Natural killer cell treated with Interleukin-12 subunit alpha and Interleukin-12 subunit beta and Interleukin-15 and Interleukin-18, amount 100 ng/mL, for 72 hours (primary cell): ENCODE measurements at places on chromosomes 1 and 21. TPM values are rescaled to one million over a fixed set of nuclear protein-coding genes. Genes with fewer than 3 reads are reported as not detected.

DNA sequence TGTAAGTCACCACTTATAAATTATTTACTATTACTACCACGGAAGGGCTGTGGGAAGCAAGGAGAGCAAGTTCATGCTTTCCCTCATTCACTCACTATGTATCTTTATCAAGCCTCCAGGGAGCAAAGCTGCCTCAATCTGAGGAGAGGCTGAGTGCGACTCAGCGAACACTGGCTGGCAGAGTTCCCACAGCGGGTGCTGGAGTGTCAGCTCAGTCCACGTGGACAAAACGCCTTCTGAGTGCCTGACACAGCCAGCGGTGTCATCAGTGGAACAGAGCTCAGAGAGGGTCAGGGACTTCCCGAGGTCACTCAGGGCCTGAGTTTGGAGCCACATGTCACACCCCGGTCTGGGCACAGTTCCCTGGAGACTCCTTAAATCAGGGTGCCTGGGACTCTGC, 16.9 kb downstream of the MATN1 start:
- peaks cover 12% of the 10 kb centered on the region for H3K27me3 ChIP-seq
- no peak overlapping the region for H3K4me3 ChIP-seq
- no peak for DNase-seq
- no peaks in the 10 kb centered on the region for H3K36me3 ChIP-seq
- no peak overlapping the region for H3K27ac ChIP-seq

Gene OR2T11
- not detected for total RNA-seq

Gene OR2T35
- not detected for total RNA-seq

DNA sequence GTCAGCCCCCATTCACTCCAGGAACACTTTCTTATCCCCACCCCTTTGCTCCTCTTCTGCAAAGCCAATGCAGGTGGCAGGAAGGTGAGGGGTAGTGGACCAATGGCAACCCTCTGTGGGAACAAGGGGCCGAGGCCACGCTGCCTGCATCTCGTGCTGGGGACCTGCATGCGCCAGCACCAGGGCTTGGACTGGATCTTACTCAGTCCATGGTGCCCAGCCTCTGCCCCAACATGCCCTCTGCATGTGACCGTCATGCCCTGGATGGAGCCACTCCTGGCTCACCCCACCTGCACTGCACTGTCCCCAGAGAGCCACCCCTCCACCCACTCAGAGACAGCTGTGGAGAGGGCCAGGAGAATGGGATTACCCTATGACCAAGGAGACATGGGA, 22.2 kb downstream of the CITED4 start:
- peaks cover 7% of the 10 kb centered on the region for H3K4me1 ChIP-seq
- no peak overlapping the region for H3K4me3 ChIP-seq
- H3K27ac ChIP-seq, result no peak overlapping the region
- no peaks in the 10 kb centered on the region for H3K27me3 ChIP-seq
- no peak for DNase-seq

Gene CELSR2
- total RNA-seq, result 2.6 TPM

GRCh38 chr1:62725255-62725654, 37.1 kb upstream of the DOCK7 start:
- H3K36me3 ChIP-seq, result no peaks in the 10 kb centered on the region
- no peaks in the 10 kb centered on the region for H3K4me1 ChIP-seq
- DNase-seq, result no peak
- no peak overlapping the region for H3K4me3 ChIP-seq

- H3K4me3 ChIP-seq, result no peak overlapping the region
- H3K27ac ChIP-seq, result no peak overlapping the region
- no peaks in the 10 kb centered on the region for H3K27me3 ChIP-seq
- DNase-seq, result no peak
Measured at GRCh38 chr21:42561762-42562650, 48.4 kb downstream of the SLC37A1 start.

Gene PRDM16
- total RNA-seq, result not detected

DNA sequence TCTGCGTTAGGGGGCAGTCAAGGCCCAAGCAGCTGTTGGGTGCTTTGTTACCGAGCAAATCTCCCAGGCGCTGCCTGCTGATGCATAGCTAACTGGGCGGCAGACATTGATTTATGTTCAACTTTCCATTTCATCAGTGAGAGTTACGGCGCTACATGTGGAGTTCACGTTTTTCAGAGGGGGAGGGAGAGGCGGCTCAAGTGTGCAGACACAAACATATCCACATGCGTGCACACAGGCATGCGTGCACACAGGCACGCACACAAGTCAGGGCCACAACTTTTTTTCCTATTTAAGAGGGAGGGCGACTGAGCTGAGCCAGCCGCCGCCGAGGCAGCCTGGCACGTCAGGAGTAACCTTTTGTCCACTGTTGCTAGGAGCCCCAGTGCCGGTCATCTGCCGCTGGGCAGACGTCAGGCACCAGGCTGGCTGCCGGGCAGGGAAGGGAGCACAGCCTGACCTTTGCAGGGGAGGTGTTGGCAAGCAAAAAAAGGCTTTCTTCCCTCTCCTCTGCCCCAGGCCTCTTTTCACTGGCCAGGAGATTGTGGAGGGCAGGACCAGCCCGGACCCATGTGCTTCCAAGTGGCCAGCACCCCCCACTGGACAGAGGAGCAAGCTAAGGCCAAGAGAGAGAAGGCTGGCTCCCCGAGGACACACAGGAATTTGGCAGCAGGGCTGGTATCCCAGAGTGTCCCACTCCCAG, 73.3 kb downstream of the MRPL37 start:
- DNase-seq, result no peak
- no peak overlapping the region for H3K4me3 ChIP-seq
- H3K4me1 ChIP-seq, result peaks cover 40% of the 10 kb centered on the region

DNA sequence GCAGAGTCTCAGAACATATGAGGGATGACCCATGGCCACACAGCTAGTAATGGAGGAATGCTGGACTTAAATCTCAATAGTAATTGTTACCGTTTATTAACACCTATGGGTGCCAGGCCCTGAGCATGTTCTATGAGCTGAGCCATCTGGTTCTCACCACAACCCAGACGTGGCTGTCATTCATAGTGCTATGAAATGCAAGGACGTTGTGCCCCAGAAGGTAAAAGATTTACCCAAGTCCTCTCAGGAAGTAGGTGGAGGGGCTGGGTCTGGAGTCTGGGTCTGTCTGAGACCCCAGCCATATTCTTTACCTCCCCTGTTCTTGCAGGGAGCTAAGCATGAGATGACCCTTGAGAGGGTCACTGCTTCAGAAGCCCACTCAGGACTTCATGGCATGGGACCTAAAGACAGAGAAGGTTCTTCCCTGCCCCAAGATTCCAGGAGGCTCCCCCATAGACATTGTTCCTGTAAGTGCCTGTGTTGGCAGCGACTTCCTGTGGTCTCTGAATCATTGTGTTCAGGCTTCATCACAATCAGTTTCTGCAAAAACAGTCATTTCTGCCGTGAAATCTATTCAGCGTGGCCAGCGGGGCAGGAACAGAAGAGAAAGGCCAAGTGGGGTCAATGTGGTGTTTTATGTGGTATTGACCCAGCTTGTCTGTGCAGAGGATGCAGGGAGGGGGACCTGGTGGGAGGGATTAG, 475.4 kb downstream of the PTPRU start:
- H3K27me3 ChIP-seq, result peaks cover 6% of the 10 kb centered on the region
- peak; percentile 85 for DNase-seq
- peaks cover 58% of the 10 kb centered on the region for H3K4me1 ChIP-seq
- peak overlapping the region; percentile 98 for H3K27ac ChIP-seq
- H3K4me3 ChIP-seq, result peak overlapping the region; percentile 67
- peaks cover 9% of the 10 kb centered on the region for H3K36me3 ChIP-seq

GRCh38 chr1:200919386-200919785, 24.7 kb downstream of the INAVA start:
- DNase-seq, result no peak
- no peak overlapping the region for H3K27ac ChIP-seq
- no peaks in the 10 kb centered on the region for H3K4me1 ChIP-seq
- peaks cover 3% of the 10 kb centered on the region for H3K27me3 ChIP-seq

Gene HSD3B2
- total RNA-seq, result not detected

DNA sequence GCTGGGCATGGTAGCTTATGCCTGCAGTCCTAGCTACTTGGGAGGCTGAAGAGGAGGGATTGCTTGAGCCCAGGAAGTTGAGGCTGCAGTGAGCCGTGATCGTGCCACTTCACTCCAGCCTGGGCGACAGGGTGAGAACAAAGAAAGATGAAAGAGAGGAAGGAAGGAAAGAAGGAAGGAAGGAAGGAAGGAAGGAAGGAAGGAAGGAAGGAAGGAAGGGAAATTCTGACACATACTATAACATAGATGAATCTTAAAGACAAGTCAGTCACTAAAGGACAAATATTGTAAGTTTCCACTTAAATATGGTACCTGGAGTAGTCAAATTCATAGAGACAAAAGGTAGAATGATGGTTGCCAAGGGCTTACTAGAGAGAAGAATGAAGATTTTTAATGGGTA, 108.0 kb upstream of the CACHD1 start:
- no peak overlapping the region for H3K27ac ChIP-seq
- no peaks in the 10 kb centered on the region for H3K36me3 ChIP-seq
- H3K4me1 ChIP-seq, result no peaks in the 10 kb centered on the region
- DNase-seq, result no peak

DNA sequence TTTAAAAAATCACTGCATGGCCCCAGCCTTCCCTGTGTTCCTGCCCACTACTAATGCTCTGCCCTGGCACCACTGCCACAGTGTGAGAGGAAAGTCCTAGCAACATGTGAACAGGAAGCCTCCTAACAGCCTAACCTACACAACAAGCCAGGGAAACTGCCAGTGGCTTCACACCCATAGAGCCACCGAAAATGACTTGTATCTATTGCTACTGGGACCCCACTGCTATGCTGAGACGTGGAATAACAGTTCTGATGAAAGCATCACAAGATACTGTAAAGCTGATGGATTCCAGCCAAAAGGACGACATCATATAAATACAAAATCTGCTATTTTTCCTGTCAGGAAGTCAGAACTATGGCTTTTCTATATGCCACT, 74.9 kb downstream of the JAK1 start:
- peaks cover 77% of the 10 kb centered on the region for H3K4me1 ChIP-seq
- H3K36me3 ChIP-seq, result no peaks in the 10 kb centered on the region
- peak overlapping the region; percentile 45 for H3K27ac ChIP-seq
- DNase-seq, result peak; percentile 73
- H3K27me3 ChIP-seq, result no peaks in the 10 kb centered on the region

DNA sequence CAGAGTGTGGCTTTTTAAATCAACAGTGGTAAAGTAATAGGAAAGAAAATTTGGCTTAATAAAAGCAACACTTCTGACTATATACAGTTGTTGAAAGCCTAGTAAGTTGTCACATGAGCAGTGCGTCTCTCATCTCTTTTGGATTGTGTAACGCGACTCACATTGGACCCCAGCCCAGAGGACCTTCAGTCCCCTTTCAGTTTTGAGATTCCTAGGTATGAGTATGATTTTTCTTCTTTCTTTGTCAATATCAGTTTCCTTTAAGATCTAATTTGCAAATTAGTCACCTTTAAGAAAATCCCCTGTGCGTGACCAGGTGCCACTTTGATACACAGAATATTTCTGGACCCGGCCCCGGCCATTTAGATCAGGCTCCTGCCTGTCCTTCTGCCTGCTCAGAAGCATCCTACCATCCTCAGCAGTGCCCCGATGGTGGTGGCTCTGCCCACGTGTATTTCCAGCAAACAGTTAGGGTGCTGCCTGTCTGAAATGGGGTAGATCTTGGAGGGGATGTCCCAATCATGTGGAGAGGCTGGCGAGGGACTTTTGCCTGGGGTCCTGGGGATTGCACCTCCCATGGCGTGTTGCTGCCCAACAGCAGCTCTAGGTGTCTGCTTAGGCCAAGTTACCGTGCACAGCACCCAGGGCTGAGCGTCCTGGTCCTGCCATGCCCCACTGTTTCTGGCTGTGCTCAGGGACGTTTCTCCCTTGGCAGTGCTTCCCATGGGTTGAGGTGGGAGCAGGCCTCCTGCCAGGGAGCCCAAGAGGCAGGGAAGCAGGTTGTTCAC, 21.1 kb downstream of the SNAP47 start:
- peaks cover 14% of the 10 kb centered on the region for H3K36me3 ChIP-seq
- no peak overlapping the region for H3K4me3 ChIP-seq
- H3K27me3 ChIP-seq, result peaks cover 2% of the 10 kb centered on the region
- H3K27ac ChIP-seq, result no peak overlapping the region
- DNase-seq, result no peak

GRCh38 chr1:219805191-219805590, 123.2 kb downstream of the SLC30A10 start:
- no peak overlapping the region for H3K27ac ChIP-seq
- H3K4me1 ChIP-seq, result no peaks in the 10 kb centered on the region
- H3K36me3 ChIP-seq, result no peaks in the 10 kb centered on the region
- no peak for DNase-seq

Gene MRPL24
- 71.2 TPM for total RNA-seq

- H3K4me1 ChIP-seq, result no peaks in the 10 kb centered on the region
- H3K27ac ChIP-seq, result no peak overlapping the region
- H3K4me3 ChIP-seq, result no peak overlapping the region
- peaks cover 23% of the 10 kb centered on the region for H3K27me3 ChIP-seq
- no peak for DNase-seq
Measured at GRCh38 chr1:94863297-94863911, 43.2 kb downstream of the SLC44A3 start.

Gene COL11A1
- total RNA-seq, result not detected
